ENCODE measurements at places on chromosomes 2 and 18.

- no peak for DNase-seq
Observed at GRCh38 chr2:149225446-149225845, 104.9 kb upstream of the LYPD6 start.

GRCh38 chr2:202752071-202752470 is 117.3 kb downstream of the FAM117B start:
- DNase-seq: no peak

DNA sequence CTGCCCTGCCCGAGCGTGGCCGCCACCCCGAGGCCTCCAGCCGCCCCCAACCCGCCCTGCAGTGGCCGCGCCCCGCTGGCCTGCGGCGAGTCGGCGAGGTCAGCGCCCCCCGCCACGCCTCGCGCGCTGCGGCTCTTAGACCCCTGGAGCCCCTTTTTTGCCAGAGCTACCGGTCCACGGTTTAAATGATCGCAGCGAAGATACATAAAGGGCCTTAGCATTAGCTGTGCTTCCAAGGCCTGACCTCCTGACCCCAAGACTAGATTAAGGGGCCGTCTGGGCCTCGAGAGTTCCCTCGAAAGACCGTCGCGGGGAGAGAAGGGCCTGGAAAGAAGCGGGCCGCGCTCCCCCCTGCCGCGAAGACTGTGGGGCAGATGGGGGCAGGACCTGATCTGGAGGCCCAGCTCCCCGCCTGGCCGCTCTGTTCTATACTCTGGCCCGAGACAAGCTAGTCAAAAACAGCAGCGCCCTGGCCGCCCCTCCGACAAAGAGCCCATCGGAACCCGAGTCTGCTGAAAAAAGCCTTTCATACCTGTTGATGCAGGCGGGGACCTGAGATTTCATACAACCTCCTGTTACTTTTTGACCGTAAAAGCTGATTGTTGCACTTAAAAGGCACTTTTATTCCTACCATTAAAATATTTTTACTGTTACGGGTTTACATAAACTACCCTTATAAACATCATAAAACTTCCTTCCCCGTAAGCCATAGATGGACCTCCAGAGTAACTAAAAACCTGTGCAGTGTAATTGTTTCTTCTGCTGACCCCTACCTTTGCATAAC is 68.7 kb upstream of the PSMD14 start:
- no peak for DNase-seq

- no peak for DNase-seq
Observed at GRCh38 chr2:233836359-233836758, 18.0 kb downstream of the HJURP start.

DNA sequence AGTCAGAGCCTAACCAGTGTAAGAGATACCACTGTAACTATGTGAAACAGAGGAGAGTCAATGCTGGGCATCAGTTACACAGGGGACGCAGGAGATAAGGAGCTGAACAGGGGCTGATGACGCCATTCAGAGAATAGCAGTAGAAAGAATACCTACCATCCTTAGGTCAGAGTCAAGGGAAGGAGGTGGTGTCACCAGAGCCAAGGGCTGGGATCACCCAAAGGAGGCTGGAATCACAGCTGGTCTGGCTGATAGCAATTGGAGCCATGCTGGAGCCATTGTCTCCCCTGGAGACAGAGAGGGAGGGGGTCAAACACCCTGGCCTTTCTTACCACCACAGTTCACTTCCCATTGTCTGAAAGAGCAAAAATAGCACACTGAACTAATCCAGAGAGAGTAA is 37.3 kb upstream of the C18orf32 start:
- no peak for DNase-seq

DNA sequence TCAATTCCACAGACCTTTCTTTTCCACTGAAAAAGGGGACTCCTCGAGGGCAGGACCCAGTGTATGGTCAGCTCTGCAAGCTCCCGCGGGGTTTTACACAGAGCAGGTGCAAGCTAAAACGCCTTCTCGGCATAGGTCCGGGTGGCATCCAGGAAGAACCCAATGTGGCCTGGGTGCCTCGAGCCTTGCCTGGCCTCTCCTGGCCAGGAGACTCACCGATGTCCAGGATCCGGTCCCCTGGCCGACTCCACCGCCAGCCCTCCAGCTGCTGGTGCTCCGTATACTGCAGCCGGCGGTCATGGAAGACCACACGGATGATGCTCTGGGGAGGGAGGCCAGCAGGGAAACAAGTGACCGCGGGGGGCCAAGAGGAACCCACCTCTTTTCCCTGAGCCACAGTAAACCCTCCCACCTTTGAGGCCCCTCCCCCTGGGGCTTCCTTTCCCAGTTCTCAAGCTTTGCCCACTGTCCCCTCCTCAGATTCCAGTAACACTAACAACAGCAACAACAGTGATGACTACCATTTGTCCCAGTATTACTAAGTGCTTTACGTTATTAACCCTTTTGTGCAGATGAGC is 36.1 kb downstream of the TFCP2L1 start:
- DNase-seq: no peak

DNA sequence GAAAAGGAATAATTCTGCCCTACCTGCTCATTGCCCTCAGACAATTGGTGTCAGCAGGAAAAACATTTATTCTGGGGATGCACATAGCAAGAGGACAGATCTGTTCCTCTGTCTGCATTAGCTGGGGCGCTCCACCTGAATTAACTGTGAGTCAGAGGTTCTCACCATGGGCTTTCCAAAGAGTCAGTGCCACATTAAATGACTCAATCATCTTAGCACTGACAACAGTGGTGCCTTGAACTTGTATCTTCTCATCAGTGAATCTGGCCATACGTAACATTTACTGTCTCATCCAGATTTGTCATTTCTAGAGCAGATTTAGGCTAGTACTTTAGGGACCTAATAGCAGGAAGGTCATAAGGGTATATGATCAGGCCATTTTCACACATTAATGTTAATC is 358.1 kb upstream of the CRIM1 start:
- no peak for DNase-seq

DNA sequence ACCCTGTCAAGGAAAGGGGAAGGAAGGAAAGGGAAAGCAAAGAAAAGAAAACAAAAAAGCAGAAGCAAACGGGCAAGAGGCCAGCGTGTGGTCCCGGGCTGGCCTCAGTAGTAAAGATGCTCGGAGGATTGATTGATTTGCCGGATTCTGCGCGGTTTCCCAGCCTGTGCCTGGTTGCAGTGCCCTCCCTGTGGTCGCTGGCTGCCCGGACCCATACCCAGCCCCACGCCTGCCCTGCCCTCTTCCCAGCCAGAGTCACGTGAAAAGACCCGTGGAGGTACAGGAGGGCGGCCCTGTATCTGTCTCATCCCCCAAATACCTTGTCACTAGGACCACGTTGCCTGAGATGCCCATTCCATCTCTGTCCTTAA is 55.1 kb upstream of the IMP4 start:
- DNase-seq: no peak

GRCh38 chr18:46337271-46337670 is 233.1 kb downstream of the HAUS1 start:
- DNase-seq: no peak

DNA sequence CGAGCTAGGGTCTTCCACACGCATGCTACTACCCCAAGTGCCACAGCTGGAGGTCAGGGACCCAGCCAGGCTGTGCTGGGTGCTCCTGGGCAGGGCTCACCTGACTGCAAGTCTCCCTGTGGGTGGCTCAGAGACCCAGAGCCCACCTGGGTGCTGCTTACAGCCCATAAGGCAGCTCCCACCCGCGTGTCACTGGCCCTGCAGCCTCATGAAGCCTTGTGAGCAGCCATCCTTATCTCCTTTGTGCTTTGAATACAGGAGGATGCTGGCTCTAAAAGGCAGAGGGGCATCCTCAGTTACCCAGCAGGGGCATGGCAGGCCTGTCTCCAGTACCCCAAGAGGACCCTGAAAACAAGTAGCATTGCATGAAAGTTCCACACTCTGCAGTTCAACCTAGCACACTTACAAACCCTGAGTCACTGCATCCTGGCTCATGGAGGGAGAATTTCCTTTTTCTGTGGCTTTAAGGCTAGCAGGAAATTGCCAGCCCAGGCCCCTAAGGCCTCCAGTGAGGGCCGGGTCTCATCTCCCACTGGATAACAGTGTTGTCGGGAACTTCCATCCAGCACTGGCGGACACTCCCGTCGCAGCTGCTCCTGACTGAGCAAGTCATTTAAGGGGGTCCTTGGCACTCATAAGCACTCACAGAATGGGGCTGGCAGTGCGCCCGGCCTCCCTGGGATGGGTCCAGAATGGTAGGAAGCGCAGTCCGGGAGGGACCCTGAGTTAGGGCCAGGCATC is 137.1 kb downstream of the RPIA start:
- no peak for DNase-seq

GRCh38 chr18:25456334-25457010 is 104.5 kb upstream of the ZNF521 start:
- DNase-seq: no peak

GRCh38 chr18:36518839-36519238 is 221.3 kb downstream of the FHOD3 start:
- no peak for DNase-seq

DNA sequence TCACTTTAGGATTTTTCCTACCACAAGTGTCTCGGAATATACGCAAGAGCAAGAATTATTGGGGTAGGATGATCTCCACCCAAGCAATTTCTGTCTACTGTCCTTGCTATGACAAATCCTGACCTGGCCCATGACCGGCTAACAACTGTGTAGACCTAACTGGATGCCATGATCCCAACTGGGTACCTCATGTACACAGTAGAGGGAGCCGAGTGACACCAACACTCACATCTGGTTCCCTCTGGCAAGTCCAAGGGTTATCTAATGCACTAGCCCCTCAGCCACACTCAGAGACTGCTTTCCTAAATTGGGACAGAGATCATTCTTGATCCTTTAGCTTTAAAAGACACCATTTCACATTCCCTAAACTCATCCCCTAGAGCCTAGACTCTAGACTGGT is 60.7 kb upstream of the ZNF532 start:
- DNase-seq: no peak

DNA sequence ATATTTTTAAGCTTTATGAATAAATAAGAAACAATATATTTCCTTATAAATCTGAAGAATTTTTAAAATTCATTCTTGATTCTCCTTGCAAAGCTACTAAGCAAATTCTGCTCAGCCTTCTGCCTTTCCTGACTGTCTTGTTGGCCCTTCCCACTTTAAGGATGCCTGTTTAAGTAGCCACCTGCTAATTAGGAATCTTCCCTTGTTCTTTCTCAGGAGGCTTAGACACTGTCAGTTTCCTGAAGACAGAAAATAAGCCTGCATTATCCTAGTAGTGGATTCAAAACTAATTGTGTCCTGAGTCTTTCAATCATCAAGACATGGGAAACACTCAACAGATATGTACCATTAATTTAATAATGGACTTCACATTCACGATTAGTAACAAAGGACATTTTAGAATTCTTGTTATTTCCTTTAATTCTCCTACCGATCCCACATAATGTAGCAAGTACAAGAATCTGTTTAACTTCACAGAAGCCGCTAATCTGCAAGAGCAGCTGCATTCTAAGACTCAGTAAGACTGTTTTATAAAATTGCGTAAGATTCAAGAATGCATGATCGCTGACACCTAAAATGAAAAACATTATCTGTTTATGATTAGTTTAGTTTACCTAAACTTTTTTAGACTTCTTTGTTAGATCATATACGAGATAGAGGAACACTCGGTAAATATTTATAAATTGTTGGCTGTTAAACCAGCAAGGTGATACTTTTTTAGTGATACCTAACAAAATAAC is 445.4 kb upstream of the DSEL start:
- DNase-seq: no peak

GRCh38 chr2:3311601-3312000 is 66.0 kb downstream of the EIPR1 start:
- no peak for DNase-seq

GRCh38 chr18:64986906-64987495 is 763.8 kb upstream of the CDH7 start:
- DNase-seq: no peak
